NCI-H1048 (cell line): ENCODE measurements at places on chromosomes 1 and 21.

GRCh38 chr1:100441651-100442050 is 89.3 kb downstream of the CDC14A start:
- no peak for DNase-seq

DNA sequence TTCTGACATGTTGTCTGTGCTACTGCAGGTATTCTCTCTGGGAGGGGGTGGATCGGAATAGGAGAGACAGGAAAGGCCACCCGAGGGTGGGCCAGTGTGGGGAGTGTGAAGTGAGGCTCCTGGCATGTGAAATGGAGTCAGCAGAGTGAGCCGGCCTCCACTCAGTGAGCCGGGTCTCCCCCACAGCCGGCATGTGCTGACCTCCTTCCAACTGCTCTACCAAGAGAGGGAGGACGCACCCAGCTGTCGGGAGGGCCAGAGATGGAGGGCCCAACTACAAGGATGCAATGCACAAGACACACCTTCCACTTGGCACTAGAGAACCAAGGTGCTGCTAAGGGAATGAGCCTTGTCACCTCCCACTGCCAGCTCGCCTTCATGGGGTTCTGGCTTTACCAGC is 28.2 kb upstream of the CLSTN1 start:
- DNase-seq = no peak

- no peak for DNase-seq
Measured at GRCh38 chr21:42390193-42390592, 5.7 kb downstream of the TMPRSS3 start.

- DNase-seq = no peak
Measured at GRCh38 chr1:1219341-1219740, 5.4 kb upstream of the TNFRSF4 start.

DNA sequence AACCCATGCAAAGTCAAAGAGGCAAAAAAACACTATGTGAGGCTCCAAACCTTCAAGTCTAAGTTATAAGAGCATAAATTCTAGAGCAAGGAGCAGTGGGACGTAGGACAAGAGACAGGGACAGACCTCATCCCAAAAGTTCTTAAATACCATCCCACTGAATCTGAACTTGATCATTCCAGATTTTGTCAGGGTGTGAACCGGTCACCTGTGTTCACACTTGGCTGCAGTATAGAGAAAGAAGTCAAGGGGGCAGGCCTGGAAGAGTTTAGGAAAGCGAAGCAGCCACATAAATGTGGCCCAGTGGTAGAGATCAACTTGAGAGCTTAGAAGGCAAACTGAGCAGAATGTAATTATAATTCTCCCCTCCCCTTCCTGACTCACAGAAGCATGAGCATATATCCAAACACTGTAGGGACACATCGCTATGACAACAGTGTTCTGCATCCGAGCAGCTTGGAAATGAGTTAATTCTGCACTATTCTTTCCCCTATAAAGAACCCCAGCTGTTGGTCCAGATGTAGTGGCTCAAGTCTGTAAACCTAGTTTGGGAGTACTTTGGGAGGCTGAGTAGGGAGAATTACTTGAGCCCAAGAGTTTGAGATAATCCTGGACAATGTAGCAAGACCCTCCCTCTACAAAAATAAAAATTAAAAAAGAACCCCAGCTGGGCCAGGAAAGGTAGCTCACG is 2.7 kb downstream of the AKR7A2 start:
- DNase-seq = no peak

DNA sequence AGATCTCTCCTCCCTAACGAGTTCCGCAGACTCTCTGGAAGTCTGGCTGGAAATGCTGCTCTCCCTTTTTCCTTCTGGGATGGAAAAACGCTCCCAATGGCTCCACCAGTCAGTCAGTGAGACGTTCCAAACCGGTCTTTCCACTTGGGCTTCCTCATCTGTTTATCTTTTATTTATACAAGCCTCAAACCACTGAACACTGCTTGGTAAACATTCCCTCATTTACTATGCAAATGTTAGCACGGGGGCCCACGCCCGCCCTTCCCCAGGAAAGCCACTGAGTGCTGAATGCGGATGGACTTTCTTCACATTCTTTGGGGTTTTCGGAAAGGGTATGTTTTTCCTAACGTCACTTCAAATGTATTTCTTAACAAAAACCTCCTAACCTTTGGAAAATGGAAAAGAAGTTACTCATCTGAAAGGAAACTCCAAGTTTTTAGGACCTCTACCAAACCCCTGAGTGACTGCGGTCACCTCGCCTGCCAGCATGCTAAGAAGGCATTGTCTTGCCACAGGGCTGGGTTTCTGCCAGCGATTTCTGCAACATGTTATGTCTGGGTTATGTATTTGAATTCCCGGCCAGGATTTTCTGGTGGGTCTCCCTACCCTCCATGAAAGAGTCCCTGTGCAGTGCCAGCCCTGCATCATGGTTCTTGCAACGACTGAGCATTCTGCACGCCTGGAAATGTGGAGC is 14.0 kb upstream of the UMODL1 start:
- DNase-seq = peak; percentile 93

DNA sequence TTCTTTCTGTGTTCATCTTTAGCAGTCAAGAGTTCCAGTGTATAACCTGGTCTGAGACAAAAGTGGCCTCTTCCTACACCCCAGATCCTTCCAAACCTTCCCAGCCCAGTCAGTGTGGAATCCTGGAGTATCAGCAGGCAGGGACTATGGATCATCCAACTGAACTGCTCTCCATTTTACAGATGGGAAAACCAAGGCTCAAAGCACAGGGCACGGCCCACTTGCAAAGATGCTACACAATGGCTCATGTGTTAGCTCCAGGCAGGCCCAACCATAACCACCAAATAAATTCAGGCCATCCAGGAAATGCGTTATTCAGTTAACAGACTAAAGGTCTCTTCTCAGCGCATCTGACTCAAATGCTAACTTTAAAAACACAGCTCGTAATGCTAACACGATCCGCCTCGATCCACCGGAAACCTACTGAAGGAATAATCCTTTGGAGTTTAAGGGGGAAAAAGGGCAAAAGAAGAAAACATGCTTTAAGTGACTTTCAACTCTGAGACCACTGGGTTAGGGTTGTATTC is 7.1 kb downstream of the GLIS1 start:
- no peak for DNase-seq

- DNase-seq = no peak
Measured at GRCh38 chr1:172322219-172323061, 98.0 kb upstream of the C1orf105 start.

DNA sequence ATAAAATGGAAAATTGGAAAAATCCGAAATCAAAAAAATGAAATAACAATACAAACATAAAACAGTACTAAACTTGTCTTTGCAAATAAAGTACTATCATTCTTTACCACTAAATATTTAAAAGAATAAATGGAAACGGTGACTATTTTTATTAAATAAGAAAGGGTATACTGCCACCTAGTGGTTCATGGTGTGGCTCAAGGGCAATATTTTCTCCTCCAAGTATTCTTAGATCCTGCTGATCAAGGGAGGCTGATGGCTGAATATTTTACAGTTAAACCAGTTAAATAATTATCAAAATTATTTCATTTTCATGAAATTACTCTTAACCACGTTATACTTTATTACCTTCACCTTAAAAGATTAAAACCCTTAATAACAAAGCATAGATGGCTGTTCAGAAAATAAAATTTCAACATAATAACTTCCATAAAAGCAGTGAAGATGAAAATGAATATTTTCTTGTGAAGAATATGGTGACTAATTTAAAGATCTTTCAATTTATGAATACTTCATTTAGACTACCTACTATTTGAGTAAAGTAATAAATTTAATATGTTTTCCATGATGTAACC is 1793.9 kb downstream of the NCAM2 start:
- DNase-seq = no peak

- DNase-seq = no peak
Measured at GRCh38 chr1:17137441-17137840, 18.2 kb upstream of the PADI2 start.

DNA sequence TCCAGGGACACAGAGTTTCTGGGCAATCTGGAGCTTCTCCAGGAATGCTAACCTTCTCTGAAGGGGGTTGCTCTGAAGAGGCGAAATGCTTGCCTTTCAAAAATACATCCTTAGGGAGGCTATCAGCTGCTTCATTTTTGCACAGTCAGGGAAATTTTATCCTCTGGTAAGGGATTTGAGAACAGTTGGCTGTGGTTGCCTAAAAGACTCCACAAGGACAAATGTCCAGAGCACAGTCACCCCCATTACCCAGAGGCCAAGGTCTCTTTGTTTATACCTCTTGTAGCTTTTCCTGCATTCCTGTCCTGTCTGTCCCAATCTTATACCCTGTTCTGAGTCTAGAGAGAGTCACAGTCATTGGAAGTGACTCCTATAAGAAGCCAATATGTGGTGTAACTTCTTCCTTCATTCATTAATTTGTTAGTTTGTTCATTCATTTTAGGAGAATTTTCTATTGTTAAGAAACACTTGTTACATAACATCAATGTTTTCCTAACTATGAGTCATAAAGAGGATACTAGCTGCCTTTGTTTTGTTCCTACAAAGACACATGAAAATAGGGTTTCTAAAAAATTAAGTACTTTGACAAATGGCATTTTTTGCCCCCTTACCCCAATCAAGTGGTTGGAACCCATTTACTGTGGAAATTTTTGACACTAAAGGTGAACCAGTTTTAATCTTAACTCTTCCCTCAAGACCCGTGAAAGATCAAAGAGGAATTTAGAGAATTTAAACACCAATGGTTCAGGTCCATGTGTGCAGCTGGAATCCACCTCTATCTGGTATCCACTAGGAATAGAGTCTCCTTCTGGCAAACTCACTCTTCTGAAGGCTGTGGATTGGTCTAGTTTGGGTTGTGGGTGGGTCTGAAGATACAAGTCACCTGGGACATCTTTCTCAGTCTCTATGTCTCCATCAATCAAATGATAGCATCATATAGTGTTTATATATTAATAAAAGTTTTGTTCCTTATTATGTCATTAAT is 47.1 kb downstream of the GPR88 start:
- DNase-seq = no peak

DNA sequence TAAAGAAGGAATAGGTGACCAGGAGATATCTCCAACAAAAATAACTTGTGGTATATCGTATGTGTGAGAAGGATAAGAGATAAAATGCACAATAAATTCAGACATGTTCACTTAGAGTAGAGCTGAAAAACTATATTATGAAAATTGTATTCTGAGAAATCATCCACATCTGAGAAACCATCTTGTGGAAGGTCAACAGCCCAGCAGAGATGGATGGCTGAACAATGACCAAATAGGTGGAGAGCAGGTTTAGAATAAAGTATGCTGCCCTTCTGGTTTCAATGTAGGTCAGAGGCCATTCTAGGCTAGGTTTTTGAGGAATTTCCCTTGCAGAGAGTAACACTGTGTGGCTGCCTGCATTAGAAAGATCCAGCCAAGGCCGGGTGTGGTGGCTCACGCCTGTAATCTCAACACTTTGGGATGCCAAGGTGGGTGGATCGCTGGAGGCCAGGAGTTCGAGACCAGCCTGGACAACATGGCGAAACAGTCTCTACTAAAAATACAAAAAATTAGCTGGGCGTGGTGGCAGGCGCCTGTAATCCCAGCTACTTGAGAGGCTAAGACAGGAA is 8.8 kb upstream of the UAP1 start:
- no peak for DNase-seq

DNA sequence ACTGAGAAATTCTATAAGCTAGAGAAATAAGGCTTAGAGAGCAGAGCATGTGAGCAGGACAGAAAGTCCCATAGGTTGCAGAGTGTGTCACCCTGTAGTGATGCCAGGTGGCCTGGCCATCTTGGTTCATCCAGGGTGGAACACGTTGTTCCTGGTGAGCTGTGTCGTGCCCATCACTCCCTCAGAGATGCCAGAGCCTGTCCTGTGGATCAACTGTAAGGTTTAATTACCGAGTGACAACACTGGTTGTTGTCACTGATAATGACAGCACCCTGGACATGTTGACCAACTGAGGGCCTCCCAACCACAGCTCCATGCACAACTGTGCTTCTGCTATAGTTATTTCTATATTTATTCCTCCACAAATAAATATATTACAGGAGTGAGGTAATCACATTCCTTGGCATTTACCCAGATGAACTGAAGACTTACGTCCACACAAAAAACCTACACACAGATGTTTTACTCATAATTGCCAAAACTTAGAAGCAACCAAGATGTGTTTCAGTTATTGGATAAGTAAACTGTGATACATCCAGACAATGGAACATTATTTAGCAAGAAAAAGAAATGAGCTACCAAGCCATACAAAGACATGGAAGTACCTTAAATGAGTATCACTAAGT is 6.2 kb downstream of the C1orf198 start:
- DNase-seq = no peak

DNA sequence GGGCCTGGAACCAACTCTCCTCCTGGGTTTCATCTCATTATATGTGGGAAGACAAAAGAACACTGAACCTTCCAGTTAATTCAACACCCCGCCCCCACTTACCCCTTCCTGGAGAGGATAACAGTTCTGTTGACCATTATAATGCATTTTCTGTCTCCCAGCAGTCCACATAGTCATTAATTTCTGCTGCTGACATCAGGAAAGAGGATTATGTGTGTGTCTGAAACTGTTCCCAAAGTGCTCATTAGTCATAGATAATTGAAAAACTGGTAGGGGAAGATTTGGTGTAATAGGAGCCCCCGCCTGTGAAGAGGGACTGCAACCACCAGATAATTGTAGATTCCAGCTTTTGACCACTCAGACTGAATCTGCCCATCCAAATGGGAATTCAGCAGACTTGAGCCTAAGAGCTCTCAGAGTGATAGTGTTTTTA is 208.7 kb downstream of the FGGY start:
- DNase-seq = no peak

DNA sequence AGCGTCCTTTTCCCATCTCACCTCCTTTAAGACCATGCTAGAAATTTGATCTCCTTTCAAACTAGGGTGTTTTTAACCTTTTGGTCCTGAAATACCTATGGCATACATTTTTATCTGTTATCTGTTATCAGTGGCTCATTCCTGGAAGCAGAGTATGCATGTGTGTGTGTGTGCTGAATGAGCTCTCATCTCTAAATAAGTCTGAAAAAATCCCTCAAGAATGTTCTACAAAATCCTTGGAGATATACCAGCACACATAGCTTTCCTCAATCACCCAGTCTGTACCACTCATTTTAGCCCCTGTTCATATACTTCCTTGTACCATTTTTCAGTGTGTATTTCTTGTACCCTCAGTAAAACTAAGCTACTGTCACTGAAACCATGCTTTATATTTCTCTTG is 6.0 kb upstream of the DARS2 start:
- DNase-seq = no peak

GRCh38 chr1:48093147-48093546 is 96.0 kb upstream of the TRABD2B start:
- no peak for DNase-seq

DNA sequence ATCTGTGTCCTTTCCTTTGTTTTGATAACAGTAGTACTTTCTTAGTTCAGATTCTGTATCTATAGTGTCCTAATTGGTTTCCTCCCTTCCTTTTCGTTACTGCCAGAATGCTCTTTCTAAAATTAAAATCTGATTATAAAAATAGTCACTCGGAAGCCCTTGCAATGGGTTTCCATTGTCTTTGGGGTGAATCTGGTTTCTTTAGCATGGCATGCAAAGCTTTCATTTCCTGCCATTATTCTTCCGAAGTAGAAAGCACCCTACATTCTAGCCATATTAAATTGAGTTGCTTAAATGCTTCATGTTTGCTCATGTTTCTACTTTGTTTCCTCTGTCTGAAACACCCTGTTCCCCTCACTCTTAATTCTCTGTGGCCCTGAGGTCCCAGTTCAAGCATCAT is 53.2 kb upstream of the MACF1 start:
- no peak for DNase-seq
